ENCODE measurements at places on chromosomes 5 and 9.

DNA sequence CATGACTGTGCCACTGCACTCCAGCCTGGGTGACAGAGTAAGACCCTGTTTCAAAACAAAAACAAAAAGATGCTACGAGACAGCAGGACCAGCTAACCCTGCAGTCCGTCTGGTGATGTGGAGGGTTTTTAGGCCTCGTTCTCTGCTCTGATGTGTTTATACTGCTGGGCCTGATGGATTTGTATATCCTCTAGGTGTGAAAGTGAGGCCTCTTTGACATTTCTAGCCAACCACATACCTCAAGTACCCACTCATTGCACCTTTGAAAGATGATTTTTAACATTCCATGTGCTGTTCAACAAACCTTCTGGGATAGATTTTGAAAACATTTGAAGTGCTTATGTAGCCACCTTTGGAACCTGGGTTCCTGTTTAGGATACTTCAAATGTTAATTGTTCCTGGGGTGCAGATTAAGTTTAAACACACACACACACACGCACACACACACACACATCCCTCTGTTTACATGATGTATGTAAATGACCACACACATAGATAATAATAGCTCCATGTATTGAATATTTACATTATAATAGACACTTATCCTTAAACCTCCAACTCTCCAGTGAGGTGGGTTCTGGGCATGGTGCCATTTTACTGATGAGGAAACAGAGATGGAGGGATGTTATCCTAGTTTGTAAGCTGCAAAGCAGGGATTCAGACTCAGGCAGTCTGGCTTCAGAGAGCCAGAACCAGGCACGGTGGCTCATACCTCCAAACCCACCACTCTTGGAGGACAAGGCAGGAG lies 48.8 kb upstream of the GOLPH3 start:
- DNase-seq = peak; percentile 46

- no peak for DNase-seq
Observed at GRCh38 chr9:111831371-111832108, 36.8 kb upstream of the SHOC1 start.

- no peak for DNase-seq
Observed at GRCh38 chr5:17355586-17356346, 138.3 kb downstream of the BASP1 start.

- DNase-seq = no peak
Observed at GRCh38 chr5:107407713-107408298, 262.9 kb downstream of the EFNA5 start.

DNA sequence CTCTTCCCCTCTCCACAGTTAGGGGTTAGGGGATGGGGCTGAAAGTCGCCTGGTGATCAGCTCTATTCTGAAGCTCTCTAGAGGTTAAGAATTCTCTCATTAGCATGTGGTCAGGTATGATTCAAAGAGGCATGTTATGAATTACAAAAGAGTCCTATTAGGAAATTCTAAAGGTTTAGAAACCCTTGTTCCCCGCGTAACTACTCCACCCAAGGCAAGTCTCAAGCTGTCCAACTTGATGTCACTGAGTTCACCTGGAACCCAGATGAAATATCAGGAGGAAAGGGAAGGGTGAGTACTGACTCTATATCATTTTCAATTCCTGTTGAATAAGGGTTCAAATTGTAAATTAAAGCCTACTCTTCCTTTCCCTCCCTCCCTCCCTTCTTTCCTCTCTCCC lies 18.1 kb upstream of the RNF145 start:
- no peak for DNase-seq

DNA sequence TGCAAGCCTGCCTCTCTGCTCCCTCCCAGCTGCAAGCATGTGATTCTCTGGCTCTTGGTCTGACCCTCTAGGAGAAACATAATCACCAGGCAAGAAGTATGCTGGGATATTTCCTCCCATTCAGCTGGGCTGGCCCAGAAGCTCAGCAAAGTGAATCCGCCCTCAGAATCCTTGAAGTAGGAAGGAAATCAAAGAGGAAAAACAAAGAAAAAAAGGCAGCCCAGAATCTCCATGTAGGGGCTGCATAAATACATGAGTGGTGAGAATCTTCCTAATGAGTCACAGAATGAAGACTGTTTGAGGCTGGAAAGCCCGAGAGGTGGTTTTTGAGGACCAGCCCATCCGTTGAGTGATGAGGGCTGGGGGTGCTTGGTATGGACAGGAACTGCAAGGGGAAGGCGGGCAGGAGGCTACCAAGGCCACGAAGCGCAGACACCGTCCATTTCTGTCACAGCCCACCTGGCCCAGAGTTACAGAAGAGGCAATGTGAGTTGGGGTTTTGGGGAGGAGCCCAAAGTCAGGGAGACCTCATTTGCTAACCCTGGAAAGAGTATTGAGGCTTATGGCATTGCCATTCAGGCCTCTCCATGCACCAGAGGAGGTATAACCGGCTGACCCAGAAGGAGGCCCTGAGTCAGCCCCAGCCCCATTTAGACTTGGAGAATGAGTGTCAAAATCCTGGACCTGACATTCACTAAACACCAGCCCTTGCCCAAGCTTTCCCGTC lies 33.4 kb upstream of the TGFBR1 start:
- no peak for DNase-seq

DNA sequence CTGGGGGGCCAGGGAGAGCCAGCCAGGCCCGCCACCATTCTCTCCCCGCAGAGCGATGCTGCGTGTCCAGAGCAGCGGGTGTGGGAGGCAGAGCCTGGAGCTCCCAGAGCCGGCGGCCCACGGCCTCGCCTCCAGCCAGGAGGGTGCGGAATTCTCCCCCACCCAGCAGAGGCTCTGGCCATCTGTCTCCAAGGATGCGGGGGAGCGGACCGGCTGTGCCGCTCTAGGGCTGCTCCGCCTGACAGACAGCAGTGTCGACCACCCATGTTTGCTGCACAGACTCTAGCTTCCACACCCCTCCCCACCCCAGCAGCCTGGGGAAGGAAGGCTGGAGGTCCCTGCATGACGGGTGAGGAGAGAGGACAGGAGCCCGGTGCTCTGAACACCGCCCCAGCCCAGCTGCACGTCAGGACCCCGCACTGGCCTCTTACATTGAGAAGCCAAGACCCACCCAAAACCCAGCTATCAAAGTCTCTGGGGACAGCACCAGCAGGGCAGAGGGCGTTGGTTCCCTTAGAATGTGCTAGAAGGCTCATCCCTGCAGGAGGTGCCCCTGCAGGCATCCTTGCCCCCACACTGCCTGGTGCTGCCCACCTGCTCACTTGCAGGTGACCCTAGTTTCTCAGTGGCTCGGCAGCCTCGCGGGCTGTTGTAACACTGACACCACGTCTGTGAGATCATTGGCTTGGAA lies 29.7 kb upstream of the FCN1 start:
- no peak for DNase-seq

- peak; percentile 44 for DNase-seq
Observed at GRCh38 chr9:21983561-21983935, 10.6 kb downstream of the CDKN2A start.

DNA sequence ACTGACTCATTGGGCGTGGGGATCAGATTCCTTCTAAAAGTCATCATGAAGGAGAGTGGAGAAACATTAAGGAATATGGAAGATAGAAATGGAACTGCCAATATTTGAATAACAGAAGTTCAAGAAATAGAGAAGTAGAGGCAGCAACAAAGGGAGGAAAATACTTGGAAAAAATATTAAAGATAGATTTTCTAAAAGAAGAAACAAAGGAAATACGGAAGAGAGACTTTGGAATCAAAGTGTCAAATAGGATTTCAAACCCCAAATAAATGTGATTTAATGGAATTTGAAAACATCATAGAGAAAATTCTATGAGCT lies 605.1 kb upstream of the KLF4 start:
- no peak for DNase-seq

- no peak for DNase-seq
Observed at GRCh38 chr9:38003946-38004808, 64.8 kb downstream of the SHB start.

DNA sequence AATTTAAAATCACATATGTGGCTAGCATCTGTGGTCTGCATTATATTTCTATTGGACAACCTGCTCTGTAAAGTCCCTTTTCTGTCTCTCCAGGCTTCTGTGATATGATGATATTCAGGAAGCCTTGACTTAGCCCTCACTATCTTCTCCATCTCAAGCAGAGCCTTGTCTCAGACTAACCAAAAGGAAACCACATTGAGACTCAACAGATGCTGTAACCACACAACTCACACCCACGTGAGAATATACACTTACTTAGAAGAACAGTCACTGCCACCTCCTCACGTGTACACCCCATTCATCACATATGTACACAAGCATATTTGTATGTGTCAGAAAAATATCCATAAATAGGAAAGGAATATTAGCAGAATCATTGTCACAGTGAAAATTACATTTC lies 33.6 kb downstream of the HTR4 start:
- no peak for DNase-seq

- no peak for DNase-seq
Observed at GRCh38 chr9:96064826-96065481, 189.5 kb downstream of the ERCC6L2 start.

DNA sequence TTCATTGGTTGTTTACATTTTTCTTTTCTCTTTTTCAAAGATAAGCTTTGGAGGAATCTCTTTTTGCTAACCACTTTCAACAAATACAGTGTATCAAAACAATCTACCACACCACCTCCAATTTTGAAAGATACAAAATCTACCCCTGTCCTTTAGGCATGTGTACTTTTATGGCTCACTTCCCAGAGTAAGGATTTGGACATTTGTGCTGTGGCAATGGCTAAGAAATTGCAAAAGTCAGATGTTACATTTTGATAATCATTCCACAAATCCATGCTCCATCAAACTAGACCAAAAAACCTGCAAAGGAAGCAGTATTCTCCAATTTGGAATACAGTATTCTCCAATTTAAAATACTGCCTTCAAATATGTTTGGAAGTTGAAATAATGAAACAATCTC lies 204.9 kb downstream of the MCTP1 start:
- DNase-seq = no peak

GRCh38 chr5:140113180-140113698 lies 670 bp upstream of the PURA start:
- DNase-seq = no peak

DNA sequence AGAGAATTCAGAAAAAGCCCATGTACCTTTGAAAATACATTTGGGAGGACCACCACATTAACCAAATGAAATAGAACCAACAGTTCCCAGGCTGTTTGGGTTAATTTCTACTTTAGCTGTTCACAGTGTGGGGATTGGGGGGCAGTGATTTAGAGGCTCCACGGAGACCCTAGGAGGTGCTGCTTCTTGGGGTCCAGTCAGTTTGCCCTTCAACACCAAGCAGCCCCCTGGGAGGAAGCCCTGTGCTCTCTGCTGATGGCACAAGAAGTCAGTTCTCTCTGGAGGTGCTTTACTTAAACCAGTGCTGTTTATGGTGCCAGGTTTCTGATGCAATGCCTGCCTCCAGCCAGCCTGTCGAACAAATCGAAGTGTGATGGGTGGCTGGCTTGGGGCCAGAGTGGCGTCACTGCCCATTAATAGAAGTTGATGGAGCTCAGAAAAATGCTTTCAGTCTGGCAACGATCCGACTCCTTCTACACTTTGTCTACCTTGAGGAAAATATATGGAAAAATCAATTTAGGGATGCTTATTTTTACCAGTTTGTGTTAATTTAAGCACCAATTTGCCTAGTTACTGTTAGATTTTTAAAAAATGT lies 134.0 kb downstream of the SNX18 start:
- peak; percentile 61 for DNase-seq

Data from DMS153 (cell line).